ENCODE measurements at places on chromosomes 3 and 15. TPM values are rescaled to one million over a fixed set of nuclear protein-coding genes. Genes with fewer than 3 reads are reported as not detected.

Gene DCBLD2
- total RNA-seq, result 42.6 TPM

Gene GRK7
- total RNA-seq, result not detected

Gene KLHL24
- 221 TPM for total RNA-seq

Gene CMTM7
- total RNA-seq, result 6.3 TPM

Gene IMPG2
- total RNA-seq, result 2.1 TPM

Gene STAB1
- total RNA-seq, result 56.5 TPM

Gene MME
- 11.5 TPM for total RNA-seq

Gene GP9
- not detected for total RNA-seq

Gene FBXO40
- 12.7 TPM for total RNA-seq

Gene MTMR10
- total RNA-seq, result 41.5 TPM

Gene EEFSEC
- 11.3 TPM for total RNA-seq

Gene OR5K2
- not detected for total RNA-seq

Gene BSN
- total RNA-seq, result 0.82 TPM

Gene CKMT1A
- 0.31 TPM for total RNA-seq
